ENCODE measurements at places on chromosomes 12 and 14.

DNA sequence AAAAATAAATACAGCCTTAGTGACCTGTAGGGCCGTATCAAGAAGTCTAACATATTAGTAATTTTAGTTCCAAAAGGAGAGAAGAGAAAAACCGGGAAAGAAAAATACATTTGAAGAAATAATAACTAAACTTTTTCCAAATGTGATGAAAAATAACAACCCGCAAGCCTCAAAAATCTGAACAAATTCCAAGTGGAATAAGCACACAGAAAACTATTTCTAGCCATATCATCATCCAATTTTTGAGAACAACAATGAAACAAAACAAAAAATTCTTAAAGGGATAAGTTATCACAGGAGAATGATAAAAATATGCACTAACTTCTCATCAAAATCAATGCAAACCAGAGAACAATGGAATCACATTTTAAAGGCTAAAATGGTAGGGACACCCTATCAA is 198.1 kb upstream of the PLXNC1 start:
- no peak for DNase-seq

GRCh38 chr12:88111074-88111652 is 30.7 kb downstream of the CEP290 start:
- DNase-seq, result peak; percentile 47

- no peak for DNase-seq
Observed at GRCh38 chr14:60114881-60115280, 23.2 kb downstream of the PCNX4 start.

DNA sequence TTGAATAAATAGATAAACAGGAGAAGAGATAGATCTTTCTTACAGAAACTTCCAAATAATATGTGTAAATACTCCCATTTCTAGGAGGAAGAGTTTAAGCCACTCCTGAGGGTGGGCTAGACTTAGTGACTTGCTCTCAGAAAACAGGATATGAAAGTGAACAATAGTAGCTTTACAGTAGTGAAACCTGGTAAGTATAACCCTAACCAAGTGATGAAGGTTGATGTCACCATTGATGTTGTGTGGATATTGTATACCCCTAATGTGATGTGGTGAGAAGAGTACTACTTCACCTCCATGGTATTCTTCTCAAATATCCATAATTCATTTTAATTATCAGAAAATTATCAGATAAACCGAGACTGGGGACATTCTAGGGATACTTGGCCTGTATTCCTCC is 20.9 kb downstream of the AKAP6 start:
- no peak for DNase-seq

- DNase-seq, result no peak
Observed at GRCh38 chr14:77063571-77064171, 34.4 kb upstream of the CIPC start.

DNA sequence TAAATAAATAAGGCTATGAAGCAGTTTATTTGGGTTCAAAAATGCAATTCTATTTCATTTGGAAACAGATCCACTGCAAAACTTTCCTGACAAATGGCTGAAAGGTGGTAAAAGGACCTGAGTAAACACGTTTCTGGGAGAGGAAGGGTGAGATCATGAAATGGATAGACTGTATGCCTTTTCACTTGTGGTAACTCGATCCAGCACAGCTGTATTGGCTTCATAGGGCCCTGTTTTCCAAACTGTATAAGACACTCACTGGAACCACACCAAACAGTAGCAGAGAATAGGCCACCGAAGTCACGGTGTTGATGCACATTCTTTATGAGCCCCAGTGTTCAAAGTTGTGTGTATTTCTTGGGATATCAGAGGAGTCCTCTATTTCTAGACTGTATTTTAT is 325.2 kb upstream of the DIO2 start:
- DNase-seq, result no peak

- no peak for DNase-seq
Observed at GRCh38 chr14:50395448-50395847, 1.2 kb downstream of the CDKL1 start.

DNA sequence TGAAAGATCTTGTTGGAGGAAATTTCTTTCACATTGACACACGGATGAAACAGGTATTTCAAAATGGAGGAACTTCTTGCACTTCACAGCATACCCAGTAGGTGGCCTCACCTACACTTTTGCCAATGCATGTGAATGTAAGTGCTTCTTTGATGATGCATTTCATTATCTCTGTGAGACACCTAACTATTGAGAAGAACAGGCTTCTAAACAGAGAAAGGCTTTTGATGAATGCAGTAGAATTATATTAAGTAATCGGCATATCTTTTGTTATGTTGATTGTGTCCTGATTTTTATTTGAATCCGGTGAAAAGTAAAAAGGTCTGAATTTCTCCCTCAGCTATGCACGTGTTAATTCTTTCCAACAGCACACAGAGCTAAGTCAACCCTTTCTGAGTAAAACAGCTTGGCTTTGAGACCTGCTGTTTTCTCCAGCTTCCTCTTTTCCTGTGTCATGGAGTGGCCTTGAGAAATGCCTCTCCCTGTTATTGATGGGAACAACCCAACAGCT is 399.0 kb downstream of the NAV3 start:
- DNase-seq, result peak; percentile 36

DNA sequence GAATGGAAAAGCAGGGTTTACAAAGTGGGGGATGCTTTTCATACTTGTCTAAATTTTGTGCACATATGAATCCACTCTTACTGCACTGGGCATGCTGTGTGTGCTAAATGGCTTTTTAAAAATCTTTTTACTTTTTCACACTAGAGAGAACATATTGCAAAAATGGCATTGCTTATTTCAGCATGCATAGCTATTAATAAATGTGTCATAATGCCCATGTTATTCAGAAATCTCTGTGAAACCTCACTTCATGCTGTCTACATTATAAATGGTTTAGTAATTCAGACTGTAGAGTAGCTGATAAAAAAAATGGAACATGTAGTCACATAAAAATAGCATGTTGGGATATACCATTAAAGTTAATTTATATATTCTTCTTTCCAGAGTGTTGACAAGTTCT is 593.8 kb downstream of the RPL10L start:
- no peak for DNase-seq

GRCh38 chr12:122842505-122843405 is 7.5 kb downstream of the HIP1R start:
- DNase-seq, result no peak

DNA sequence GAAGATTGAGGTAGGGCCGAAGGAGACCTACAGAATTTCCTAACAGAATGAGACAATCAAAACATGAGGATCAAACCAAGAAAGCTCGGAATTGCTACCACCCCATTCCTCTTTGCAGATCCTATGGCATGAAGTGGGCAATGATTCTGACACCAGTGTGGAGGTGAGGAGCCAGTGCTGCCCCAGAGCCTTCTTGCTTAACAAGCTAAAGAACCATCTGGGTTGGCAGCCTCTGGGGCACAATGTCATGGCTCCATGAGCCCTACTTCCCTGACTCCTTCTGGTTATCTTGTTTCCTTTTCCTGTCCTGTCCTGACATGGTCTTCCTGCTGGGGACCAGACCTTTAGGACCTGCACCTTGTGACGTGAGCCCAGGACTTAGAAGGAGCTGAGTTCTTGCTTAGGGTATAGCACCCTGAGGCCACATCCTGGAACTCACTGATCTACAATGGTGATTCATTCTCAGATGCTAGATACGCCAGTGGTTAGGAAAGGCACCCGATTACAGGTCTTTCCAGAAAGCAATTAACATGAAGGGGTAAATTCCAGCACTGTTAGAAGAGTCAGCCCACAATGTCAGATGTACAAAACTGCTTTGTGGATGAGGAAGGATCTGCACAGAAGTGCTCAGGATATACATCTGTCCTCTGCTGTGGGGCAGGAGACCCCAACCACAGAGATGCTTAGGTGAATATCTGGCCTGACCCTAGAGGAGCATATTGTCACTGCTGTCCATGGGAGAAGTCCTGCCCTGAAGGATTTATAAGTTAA is 324.2 kb downstream of the ZFP36L1 start:
- DNase-seq, result no peak

DNA sequence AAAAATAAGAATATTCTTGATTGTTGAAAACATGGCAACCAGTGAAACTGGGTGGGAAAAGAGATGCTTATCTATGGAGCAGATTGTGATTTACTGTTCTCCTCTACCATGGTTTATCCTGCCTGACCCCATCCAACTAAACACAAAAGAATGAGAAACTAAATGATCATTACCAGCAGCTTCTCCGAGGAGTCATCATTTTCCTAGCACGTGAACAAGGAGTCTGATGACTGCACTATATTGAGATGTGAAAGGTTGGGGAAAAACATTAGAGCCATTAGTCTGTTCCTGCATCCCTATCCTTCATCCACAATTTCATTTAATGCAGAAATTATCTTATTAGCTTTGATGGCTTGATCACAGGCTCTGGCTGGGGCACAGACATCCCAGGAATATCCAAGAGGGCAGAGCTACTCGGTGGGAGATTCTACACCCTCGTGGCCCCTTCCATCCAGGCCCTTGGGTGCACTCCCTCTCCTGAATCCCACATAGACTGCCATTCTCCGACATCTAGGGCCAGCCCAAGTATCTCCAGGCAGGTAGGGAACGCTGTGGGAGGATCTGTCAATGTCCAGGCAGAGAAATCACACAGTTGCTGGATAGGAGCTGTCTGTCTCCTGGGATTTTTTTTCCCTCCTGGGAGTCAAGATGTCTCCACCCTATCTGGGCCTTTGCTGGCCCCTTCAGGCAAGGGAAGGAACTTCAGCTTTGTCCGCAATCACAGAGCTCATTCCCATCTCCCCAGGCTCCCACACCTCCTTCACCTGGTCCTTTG is 43.3 kb upstream of the DHRS4 start:
- DNase-seq, result peak; percentile 18

DNA sequence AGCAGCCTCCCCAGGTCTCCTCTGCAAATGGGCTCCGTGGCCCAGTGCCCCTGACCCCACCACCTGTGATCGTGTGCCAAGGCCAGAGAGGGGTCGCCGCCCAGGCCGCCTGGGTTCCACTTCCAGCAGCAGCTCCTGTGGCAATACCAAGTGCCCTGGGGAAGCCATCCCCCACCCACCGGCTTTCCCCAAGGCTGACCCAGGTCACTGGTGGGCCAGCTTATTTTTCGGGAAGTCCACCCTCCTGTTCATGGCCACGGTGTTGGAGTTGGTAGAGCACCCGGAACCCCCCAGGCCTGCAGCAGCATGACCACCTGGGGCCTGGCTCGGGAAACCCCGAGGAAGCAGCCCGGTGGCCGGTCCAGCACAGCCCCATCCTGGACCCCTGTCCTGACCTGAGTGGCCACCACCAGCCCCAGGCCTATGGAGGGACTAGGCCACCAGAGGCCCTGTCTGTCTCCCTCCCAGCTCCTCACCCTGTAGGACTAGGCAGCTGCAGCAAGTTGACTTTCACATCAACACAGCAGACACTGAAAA is 40.8 kb upstream of the OASL start:
- no peak for DNase-seq

- peak; percentile 50 for DNase-seq
Observed at GRCh38 chr12:45762185-45763110, 32.9 kb downstream of the ARID2 start.

GRCh38 chr12:22284871-22285270 is 49.6 kb downstream of the ST8SIA1 start:
- DNase-seq, result no peak

- no peak for DNase-seq
Observed at GRCh38 chr12:24864796-24865125, 84.1 kb downstream of the BCAT1 start.

- DNase-seq, result no peak
Observed at GRCh38 chr12:112848972-112849371, 57.4 kb downstream of the RPH3A start.

DNA sequence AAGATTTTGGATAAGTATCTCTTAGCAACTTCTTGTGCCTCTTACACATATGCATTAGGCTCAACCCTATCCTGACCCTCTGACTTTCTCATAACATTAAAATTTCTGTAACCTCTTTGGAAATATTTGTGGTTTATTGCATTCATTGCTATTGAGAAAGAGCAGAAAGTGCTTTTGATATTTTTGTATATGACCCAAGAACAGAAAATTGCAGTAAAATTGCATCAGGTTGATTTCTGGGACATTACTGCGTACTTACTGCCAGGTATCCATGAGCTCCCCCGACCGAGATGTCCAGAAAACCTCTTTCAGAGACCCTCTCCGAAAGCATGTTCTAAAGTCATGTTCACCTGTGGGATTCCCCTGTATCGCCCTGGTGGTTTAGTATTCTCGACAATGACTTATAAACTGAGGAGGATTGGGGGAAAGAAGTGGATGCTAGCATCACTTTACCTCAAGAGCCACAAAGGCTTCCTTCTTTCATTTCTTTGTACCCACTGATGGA is 14.5 kb upstream of the IL22 start:
- peak; percentile 83 for DNase-seq

DNA sequence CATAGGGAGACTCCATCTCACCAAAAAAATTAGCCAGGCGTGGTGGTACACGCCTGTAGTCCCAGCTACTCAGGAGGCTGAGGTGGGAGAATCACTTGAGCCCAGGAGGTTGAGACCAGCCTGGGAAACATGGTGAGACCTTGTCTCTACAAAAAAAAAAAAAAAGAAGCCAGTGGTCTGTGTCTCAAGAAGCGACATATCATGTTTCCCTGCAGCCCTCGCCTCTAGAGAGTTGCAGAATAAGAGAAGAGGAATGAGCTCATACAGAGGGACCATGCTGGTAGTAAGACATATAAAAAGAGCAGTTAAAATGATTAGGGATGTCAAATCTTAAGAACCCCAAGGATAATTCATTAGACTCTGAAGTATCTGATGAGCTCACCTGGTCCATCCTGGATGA is 39.4 kb upstream of the BICDL1 start:
- no peak for DNase-seq

- no peak for DNase-seq
Observed at GRCh38 chr12:79585147-79585546, 105.6 kb downstream of the PAWR start.

DNA sequence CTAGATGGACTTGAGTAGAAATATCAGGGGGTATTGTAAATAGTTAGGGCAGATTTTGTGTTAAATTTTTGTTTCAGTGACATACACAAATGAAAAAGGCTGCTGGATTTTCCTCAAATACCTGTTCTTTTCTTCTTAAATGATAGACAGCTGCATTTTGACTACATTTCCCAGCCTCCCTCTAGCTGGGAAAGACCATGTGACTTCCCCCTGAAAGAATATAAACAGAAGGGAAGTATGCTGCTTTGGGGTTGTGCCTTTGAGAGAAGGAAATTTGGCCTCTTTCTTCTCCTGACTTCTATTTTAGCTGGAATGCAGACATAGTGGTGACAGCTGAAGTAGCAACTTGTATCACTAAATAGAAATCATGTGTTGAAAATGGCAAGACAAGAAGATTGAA is 476.1 kb upstream of the SYT1 start:
- no peak for DNase-seq
